ENCODE measurements at places on chromosomes 7 and 10.

DNA sequence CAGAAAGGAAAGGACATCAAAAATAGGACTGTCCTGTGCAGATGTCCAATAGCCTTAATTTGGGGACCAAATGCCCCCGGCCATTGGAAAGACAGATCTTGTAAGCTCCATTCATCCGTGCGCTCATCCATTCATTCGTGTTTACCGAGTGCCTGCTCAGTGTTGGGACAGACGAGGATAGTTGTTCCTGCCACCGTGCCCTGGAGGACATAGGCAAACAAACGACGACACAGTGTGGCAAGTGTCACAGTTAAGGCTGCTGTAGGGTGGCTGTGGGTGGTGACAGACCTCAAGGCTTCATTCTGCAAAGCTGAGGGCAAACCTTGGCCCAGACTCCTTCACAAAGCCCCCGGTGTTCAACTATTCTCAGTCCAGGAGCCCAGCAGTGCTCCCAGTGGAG, 27.6 kb downstream of the MKI67 start:
- DNase-seq = no peak

- DNase-seq = no peak
These were observed 7.3 kb upstream of the GRIFIN start for GRCh38 chr7:2483494-2483893.

DNA sequence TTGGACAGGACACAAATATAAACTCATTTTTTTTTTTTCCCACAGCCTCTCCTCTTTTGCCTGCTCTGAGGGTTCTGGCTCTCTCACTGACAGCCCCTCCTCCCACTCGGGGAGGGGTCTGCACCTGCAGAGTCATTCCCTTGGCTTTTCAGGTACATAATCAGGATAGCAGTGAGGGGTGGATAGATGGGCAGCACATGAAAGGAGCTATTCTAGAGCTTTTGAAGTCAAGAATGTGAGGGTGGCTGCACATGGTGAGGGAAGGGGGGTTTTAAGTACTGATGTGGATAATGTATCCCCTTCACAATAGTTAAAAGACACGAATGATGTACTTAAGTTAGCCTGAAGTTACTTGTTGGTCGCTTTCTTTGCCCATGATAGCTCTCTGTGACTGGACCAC, 76.2 kb downstream of the CFAP58 start:
- DNase-seq = no peak

DNA sequence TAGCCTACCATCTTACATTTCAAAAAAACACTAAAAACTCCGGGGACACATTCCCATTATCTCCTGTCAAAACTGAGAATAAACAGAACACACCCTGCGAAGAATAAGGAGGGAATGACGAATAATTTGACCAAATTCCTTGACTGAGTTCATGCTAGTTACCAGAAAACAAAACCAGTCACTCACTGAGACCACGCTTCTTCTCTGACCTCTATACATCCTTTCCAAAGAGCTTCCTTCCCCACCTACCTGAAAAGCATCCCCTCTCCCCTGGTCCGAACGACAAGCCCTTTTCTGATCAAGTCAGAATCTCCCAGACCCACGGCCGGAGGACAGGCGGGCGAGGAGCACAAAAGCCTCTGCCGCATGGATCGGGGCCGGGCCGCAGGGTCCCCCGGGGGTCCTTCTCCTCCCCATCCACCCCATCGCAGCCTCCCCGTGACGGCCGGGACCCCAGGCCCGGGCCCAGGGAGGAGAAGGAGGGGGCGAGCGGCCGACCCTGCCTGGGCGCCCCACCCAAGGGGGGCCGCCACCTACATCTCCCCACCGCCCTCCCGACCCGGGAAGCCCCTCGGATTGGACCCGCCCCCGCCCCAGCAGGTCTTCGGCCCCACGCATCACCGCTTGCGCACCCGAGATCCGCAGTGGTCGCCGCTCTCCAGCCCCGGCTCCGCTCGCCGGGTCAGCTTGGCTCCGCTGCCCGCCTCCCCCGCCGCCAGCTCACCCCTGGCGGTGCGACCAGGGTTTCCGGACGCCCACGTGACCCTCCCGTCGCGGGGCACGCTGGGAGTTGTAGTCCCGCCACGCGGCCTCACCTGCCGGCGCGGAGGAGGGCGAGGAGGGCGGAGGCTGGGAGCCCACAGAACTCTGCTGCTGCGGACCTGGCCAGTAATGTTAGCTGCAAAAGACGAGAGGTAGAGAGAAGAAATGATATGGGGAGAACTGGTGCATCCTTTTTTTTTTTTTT, at the start of gene SLC37A3:
SLC37A3 (minus strand) TSS at position 747 of the 967 bp plus-strand sequence. CDS start 16,004 bp downstream, outside the sequence.
- DNase-seq = peak; percentile 20

- no peak for DNase-seq
These were observed 487.2 kb downstream of the ANKRD7 start for GRCh38 chr7:118711688-118712087.

DNA sequence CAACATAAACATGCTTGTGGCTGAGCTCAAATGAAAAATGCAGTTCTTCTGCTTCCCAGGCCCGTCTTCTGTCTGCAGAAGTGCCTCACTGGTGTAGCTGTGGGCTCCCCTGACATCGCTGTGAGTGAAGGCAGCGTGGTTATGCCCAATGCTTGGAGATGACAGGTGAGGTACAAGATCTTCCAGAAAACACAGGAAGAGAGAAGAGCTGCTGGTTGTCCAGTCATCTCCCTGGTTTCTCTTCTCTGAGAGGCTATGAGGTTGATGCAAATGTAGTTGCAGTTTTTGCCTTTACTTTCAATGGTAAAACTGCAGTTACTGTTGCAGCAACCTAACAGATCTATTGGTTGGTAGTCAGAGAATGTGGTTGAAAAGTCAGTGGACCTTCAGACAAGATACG, 223.6 kb downstream of the GATA3 start:
- no peak for DNase-seq

GRCh38 chr10:125160856-125161706, 718 bp upstream of the CTBP2 start:
- DNase-seq = peak; percentile 50

GRCh38 chr10:60461688-60462087, 72.0 kb upstream of the ANK3 start:
- DNase-seq = no peak

Data from AG04450 (cell line).